ENCODE measurements at places on chromosomes 12 and 14.

- no peak for DNase-seq
Observed at GRCh38 chr12:81263072-81263471, 185.2 kb downstream of the ACSS3 start.

DNA sequence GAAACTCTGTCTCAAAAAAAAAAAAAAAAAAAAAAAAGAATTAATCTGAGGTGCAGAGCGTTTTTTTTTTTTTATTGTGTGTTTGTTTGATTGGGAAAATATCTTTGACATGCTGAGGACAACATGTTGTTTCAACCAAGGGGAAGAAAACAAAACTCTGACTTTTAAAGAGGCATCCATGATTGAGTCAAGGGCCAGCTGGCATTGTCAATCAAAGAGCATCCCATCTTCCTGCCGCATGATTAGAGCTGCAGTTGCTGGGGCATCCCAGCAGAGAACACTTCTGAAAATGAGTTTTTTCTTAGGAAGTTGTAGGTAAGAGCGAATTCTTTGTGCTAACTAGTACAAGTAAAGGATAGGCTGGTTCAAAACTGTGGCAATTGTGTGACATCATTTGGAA, 200.9 kb upstream of the DAAM1 start:
- no peak for DNase-seq

DNA sequence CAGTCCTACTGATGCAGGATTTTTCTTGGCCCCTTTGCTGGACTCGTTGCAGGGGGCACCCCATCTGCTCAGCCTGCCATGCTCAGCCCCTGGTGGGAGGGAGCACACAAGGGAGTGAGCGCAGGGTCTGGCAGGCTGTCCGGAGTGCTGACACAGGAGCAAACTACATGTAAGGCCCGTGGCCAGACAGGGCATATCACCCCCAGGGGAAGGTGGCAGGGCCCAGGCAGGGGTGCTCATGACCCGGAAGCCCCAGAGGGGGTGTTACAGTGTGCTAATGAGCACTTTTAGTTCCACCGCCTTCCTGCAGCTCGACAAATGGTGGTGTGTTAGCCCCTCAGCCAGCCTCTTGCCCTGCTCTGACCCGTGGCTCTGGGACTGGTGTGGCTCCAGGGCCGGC, 645.6 kb upstream of the TMEM132C start:
- DNase-seq, result no peak

DNA sequence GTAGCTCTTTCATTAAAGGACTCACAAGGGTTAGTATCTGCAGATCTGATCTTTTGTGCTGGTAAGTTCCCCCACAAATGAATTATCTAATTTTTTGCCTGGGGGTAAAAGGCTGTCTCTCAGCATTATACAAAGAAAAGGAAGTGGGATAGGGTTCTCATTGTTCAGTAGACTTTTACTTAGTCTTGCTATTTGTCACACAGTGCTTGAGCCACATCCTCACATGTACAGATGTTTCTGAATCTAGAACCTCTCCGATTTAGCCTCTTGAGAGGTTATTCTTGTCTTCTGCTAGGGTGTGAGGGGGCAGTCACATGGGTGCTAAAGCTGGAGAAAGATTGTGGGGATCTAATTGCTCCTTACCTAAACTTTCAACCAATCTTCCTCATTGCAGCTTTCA, 93.0 kb downstream of the SLC41A2 start:
- no peak for DNase-seq

GRCh38 chr14:60183138-60183537, 17.9 kb upstream of the DHRS7 start:
- no peak for DNase-seq

DNA sequence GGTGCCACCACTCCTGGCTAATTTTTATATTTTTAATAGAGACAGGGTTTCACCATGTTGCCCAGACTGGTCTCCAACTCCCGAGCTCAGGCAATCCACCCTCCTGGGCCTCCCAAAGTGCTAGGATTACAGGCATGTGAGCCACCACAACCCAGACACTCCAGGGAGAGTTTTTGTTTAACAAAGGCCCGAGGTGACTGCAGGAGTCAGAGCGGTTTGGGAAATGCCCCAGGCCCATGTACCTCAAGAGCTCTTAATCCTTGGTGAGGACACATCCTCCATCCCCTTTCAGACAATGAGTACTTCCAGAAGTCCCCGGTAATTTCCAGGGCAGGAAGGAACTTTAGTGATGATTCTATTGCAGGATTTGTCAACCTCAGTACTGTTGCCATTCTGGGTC, 176.0 kb downstream of the ESRRB start:
- DNase-seq, result no peak

GRCh38 chr14:67883717-67884116, 64.1 kb downstream of the RAD51B start:
- DNase-seq, result no peak

DNA sequence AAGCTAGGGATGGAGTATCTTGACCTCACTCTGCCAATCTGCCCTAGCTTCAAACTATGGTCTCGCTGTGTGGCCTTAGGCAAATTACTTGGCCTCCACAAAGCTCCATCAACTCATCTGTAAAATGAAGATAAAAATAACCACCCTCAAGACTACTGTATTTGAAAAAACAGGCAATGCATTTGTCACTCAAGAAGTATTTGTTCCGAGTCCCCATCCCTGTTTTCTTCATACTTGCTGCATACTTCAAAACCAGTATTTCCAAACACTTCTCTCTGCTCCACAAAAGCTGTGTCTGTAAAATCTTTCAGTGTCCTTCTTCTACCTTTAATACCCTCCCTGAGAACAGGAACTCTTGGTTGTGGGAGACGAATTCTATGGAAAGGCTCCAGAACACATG, 47.9 kb downstream of the GTF2A1 start:
- no peak for DNase-seq

GRCh38 chr14:68228656-68229055, 409.1 kb downstream of the RAD51B start:
- DNase-seq, result no peak

GRCh38 chr12:20653871-20654270, 41.3 kb upstream of the SLCO1C1 start:
- no peak for DNase-seq

GRCh38 chr12:52324153-52324444, 2.9 kb upstream of the KRT83 start:
- no peak for DNase-seq

- DNase-seq, result no peak
Observed at GRCh38 chr12:125164541-125164940, 99.3 kb downstream of the AACS start.

GRCh38 chr12:128916425-128916824, 63.1 kb downstream of the GLT1D1 start:
- DNase-seq, result no peak

DNA sequence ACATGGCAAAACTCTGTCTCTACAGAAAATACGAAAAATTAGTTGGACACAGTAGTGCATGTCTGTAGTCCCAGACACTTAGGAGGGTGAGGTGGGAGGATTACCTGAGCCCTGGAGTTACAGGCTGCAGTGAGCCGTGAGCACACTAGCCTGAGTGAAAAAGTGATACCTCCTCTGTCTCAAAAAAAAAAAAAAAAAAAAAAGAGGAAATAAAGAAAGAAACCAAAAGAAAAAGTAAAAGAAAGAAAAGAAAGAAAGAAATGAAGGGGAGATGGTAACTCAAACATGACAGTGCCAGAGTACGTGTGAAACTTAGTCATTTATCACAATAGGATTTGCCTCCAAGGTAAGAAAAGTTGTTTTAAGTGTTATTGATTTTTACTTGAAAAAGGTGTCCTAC, 407.0 kb upstream of the MGAT4C start:
- no peak for DNase-seq

GRCh38 chr12:51480978-51481377, 56.3 kb downstream of the SLC4A8 start:
- DNase-seq, result no peak

DNA sequence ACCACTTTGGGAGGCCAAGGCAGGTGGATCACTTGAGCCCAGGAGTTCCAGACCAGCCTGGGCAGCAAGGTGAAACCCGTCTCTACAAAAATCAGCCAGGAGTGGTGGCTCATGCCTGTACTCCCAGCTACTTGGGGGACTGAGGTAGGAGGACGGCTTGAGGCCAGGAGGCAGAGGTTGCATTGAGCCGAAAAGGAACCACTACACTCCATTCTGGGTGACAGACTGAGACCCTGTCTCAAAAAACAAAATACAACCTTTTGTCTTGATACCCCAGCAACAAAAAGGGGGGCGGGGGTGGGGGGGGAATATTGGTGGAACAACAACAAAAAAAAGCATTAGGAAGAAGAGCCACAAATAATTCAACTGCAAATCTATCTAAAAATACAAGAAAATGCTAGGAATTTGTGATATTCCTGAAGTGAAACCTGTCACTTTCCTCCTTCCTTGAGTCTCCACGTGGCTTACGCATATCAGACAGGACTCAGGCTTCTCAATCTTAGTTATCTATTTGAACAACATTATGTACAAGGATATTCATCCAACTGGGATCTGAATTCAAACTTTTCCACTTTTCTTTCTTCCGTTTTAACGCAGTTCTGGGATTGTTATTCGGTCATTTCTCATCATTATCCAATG, 1.3 kb downstream of the R3HDM2 start:
- no peak for DNase-seq

- no peak for DNase-seq
Observed at GRCh38 chr12:112190231-112191025, 65.1 kb downstream of the TRAFD1 start.

DNA sequence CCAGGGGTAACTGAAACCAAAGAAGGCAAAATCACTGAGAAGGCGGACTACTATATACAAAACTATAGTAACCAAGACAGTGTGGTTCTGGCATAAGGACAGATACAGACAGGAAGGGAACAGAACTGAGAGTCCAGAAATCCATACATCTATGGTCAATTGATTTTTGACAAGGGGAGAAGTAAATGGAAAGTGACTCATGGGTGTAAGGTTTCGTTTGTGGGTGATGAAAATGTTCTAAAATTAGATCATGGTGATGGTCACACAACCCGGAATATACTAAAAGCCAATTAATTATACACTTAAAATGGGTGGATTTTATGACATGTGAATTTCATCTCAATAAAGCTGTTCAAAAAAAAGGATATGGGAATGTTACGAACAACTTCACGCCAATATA, 18.7 kb downstream of the ANGEL1 start:
- DNase-seq, result no peak

DNA sequence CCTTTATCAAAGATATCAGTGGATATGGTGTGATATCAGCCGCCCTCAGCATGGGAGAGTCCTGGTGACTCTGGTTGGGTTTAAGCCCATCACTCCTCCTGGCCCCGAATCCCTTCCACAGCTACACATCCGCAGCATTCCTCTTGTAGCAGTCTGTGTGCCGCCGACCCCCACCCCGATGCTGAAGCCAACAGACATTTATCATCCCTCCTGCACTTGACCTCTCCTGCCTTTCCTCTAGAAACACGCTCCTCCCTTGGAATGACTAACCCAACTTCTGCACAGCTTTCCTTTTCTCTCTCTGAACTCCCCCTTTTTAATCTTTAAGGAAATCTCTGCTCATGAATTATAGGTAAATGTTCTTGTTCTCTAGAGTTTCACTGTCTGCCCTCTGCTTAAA, 250.9 kb upstream of the FOXN3 start:
- DNase-seq, result no peak
